Chondrocyte (in vitro differentiated cells): ENCODE measurements at places on chromosomes 13 and 19. TPM values are rescaled to one million over a fixed set of nuclear protein-coding genes. Genes with fewer than 3 reads are reported as not detected.

- H3K27me3 ChIP-seq, result no peaks in the 10 kb centered on the region
- H3K36me3 ChIP-seq, result no peaks in the 10 kb centered on the region
- no peak overlapping the region for H3K27ac ChIP-seq
- no peaks in the 10 kb centered on the region for H3K4me1 ChIP-seq
- no peak for DNase-seq
These were observed 968.7 kb upstream of the SLC10A2 start for GRCh38 chr13:104034891-104035290.

DNA sequence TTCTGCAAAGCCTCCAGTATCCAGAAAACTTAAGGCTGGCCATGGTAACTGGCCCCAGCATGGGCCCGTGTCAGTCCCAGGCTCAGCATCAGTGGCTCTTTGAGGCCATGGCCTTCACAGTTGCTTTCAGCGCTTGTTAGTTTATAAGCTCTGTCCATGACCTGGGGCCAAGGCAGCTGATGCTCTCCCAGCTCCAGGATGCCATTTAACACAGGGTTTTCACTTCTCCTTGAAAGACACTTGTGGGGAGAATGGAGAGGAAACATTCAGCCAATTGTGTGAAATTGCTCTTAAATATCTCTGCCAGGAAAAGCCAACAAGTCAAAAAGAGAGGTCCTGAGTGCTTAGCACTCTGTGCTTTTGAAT lies 321.3 kb downstream of the FOXO1 start:
- no peak for DNase-seq
- no peak overlapping the region for H3K27ac ChIP-seq
- H3K36me3 ChIP-seq, result no peaks in the 10 kb centered on the region
- no peak overlapping the region for H3K4me3 ChIP-seq
- peaks cover 57% of the 10 kb centered on the region for H3K4me1 ChIP-seq

- no peaks in the 10 kb centered on the region for H3K27me3 ChIP-seq
- H3K27ac ChIP-seq, result no peak overlapping the region
- peaks cover 27% of the 10 kb centered on the region for H3K4me1 ChIP-seq
- no peak overlapping the region for H3K4me3 ChIP-seq
- H3K36me3 ChIP-seq, result no peaks in the 10 kb centered on the region
These were observed 579.6 kb downstream of the DIAPH3 start for GRCh38 chr13:59584101-59584500.

GRCh38 chr13:94296471-94296870 lies 183.0 kb downstream of the DCT start:
- H3K4me3 ChIP-seq, result no peak overlapping the region
- H3K36me3 ChIP-seq, result no peaks in the 10 kb centered on the region
- DNase-seq, result no peak
- H3K4me1 ChIP-seq, result peaks cover 6% of the 10 kb centered on the region
- no peak overlapping the region for H3K27ac ChIP-seq

DNA sequence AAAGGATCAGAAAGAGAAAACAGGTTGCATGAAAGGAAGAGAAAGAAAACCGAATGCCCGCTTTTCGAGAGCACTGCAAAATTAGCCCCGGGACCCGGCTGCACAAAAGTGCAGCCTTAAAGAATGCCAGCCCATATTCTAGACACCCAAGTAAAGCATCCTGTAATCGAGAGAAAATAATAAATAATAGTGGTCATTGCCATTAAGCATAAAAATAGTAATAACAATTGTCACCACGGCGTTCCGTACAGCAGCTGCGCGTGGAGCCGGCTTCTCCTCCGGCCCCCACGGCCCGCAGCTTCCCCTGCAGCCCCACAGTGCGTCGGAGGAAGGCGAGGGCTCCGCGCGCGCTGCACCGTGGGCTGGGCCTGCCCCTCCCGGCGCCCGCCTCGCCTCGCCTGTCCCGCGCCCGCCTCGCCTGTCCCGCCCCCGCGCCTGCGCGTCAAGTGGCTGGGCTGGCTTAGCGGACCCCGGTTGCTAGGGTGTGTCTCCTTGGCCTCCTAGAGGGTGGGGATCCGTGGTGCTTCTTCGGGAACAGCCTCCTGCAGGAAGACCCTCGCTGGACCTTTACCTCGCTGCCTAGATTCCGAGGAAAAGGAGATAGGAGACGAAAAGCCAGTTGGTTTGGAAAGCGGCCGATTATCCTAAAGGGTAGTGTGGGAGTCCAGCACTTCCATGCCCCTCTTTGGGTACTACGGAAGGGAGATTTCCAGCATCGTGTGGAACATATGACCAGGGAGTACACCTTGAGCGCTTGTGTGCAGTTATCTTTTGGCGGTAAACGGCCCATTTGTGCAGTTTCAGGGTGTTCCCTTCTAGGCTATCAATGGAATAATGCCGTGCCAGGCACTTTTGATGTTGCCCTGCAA lies at the start of gene LRRC63:
Gene LRRC63, plus strand, starts transcription at position 446 of the 869 bp plus-strand sequence. CDS start 1,107 bp downstream, outside the sequence.
- peaks cover 1% of the 10 kb centered on the region for H3K27me3 ChIP-seq
- peaks cover 11% of the 10 kb centered on the region for H3K4me1 ChIP-seq
- H3K4me3 ChIP-seq, result peak within 1 kb of the TSS; percentile 80
- H3K27ac ChIP-seq, result peak within 1 kb of the TSS; percentile 53
- no peak for DNase-seq

SULT2B1 gene
- total RNA-seq, result 0.22 TPM in 1 of 3 replicates, not detected in the others

PSPN gene
- total RNA-seq, result 2.8 to 3.4 TPM (median 3.1 TPM) in 3 replicates

CLDND2 gene
- 1.5 TPM in 1 of 3 replicates, not detected in the others for total RNA-seq

NKPD1 gene
- total RNA-seq, result 0.10 to 0.13 TPM in 2 of 3 replicates, not detected in the other

APOC4 gene
- not detected in 3 replicates for total RNA-seq
